Stimulated activated CD8-positive, alpha-beta memory T cell treated with anti-CD3 and anti-CD28 coated beads, Interleukin-4, amount 100 ng/mL, for 1 hour (primary cell): ENCODE measurements at places on chromosomes 12 and 14.

DNA sequence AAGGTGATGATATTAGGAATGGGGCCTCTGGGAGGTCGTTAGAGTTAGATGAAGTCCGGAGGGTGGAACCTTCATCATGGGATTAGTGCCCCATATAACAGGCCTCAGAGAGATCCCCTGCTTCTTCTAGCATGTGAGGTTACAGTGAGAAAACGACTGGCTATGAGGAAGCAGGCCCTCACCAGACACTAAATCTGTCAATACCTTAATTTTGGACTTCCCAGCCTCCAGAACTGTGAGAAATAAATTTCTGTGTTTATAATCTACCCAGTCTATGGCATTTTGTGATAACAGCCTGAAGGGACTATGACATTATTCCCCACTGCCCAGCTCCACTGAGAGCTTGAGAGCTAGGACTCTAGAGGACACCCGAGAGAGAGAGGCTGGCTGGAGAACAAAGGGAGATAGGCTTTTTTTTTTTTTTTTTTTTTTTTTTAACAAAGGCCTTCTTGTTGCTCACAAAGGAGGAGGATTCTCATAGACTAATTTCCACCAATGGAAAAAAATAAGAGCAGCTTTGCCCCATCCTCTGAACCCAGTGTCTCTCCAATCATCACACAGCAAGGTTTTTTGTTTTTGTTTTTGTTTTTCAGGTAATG is 87.8 kb upstream of the EEA1 start:
- DNase-seq = no peak

DNA sequence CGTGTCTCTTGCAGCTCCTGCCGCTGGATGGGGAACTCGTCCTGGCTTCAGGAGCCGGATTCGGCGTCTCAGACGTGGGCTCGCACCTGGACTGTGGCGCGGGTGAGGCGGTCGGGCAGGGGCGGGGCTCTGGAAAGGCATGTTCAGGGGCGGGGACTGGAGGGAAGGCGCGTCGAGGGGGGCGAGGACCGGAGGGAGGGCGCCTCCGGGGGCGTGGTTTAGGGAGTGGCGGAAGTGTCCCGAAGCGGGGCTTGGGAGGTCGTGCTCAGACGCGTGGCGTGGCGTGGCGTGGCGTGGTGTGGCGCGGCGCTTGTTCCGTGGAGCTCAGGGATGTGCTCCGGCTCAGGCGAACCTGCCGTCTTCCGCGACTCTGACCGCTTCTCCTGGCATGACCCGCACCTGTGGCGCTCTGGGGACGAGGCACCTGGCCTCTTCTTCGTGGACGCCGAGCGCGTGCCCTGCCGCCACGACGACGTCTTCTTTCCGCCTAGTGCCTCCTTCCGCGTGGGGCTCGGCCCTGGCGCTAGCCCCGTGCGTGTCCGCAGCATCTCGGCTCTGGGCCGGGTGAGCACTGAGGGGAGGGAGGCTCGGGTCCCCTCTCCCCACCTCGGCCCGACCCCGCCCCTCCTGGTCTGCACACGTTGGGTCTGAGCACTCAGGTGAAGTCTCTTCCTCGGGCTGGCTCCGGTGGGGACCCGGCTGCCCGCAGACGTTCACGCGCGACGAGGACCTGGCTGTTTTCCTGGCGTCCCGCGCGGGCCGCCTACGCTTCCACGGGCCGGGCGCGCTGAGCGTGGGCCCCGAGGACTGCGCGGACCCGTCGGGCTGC is 6.2 kb downstream of the AMN start:
- peak; percentile 66 for DNase-seq

DNA sequence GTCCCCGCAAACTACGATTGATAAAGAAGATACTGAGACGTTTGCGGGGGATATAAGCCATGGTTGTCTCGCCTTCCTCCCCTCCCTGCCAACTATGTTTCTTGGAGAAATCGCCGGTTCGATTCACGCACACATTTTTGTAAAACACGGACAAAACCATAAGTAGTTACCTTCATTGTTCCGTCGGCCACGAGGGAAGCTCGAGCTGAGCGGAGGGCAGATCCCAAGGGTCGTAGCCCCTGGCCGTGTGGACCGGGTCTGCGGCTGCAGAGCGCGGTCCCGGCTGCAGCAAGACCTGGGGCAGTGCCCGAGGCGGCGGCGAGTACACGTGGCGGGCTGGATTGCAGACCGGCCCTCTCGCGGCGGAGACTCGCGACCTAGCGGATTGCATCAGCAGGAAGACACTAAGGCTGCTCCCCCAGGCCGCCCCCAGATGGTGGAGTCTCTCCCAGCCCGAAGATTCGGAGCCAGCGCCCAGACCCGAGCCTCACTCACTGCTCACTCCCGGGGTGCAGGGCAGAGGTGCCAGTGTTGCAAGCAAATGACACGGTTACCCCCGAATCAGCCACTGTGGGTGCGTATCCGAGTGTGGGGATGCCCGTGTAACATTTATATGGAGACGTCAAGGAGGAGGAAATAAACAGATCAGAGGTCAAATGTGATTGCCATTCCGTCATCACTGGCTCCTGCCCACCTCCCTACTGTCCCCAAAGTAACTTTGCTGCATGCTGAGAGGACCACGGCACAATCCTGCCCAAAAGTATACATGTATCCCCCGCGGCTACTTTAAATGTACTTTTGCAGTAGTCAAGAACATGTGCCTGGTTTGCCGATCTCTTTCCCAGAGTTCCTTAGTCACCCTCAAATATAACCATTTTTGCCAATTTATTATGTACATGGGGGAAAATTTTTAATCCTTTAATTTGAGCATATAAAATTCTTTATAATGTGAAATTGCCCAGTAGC is at the start of gene BCAT1:
Gene BCAT1, minus strand, starts transcription at position 345 of the 966 bp plus-strand sequence. Its CDS starts 169 bp downstream, at position 176.
- DNase-seq = peak; percentile 5

- DNase-seq = no peak
These were observed 14.0 kb downstream of the SMCO2 start for GRCh38 chr12:27460471-27460978.

GRCh38 chr14:24246765-24247212 is 4.4 kb upstream of the TINF2 start:
- DNase-seq = no peak

GRCh38 chr12:117111386-117111785 is 12.2 kb upstream of the TESC start:
- DNase-seq = no peak

- no peak for DNase-seq
These were observed 9.4 kb upstream of the KCNH3 start for GRCh38 chr12:49529414-49529813.

DNA sequence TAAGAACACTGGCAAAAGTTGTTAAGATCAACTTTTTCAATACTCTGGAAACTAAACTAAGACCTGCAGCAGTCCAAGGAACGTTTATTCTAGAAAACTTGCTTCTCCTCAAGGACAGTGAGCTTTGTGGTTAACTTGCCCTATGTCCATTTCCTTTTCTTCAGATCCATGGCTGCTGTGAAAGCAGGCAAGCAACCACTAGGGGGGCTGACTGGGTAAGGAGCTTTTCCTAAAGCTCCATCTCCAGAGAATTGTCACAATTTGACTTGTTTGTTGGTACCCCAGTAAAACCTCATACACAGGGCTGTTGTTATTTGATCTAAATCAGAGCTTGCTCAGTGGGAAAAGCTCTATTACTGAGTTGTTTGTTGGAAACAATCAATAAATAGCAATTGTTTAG is 10.1 kb upstream of the RPL10L start:
- no peak for DNase-seq

- DNase-seq = no peak
These were observed 75.8 kb upstream of the OR4E1 start for GRCh38 chr14:21749306-21749868.
